Mucosa of gallbladder (tissue), 1 donor: ENCODE measurements at places on chromosomes 16 and 17.

DNA sequence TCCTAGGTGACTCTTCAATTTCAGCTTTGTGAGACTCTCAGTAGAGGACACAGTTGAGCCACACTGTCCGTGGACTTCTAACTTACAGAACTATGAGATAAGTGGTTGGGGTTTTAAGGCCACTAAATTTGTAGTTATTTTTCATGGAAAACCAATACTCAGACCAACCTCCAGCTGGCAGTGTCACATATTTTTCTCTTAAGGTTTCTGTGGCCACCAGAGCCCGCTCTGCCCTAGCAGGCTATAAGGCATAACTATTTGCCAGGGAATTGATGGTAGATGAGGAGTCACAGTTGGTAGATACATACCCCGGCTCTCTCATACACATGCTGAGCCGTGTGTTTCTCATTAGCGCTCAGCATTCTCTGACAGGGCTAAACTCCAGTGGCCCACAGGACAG lies 336.8 kb upstream of the MON1B start:
- no peak for DNase-seq

DNA sequence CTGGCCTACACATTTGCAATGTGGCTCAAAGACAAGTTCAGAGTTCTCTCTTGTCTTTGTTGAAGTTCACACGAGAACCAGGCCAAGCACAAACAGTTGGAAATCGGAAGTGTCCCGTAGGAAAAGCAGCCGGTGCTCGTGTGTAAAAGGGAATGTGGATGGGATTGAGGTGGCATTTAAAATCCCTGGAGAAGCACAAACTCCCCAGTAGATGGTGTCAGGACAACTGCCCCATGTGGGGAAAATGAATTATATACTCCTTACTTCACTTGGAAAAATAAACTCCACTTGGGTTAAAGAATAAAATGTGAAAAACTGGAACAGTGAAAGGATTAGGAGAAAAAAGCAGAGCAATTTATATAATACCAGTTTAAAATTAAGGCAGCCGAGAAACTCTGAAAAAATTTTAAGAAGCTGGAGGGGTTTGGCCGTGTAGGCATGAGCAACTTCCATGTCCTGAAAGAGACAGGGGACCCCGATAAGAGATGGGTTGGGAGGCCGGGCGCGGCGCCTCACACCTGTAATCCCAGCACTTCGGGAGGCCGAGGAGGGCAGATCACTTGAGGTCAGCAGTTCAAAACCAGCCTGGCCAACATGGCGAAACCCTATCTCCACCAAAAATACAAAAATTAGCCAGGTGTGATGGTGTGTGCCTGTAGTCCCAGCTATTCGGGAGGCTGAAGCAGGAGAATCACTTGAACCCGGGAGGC lies 28.1 kb downstream of the CBFA2T3 start:
- no peak for DNase-seq

- no peak for DNase-seq
Measured at GRCh38 chr16:2713523-2713922, 6.5 kb downstream of the PRSS27 start.

- no peak for DNase-seq
Measured at GRCh38 chr16:68719993-68720489, 17.1 kb upstream of the CDH1 start.

- peak; percentile 20 for DNase-seq
Measured at GRCh38 chr16:82761236-82761635, 134.5 kb downstream of the CDH13 start.

DNA sequence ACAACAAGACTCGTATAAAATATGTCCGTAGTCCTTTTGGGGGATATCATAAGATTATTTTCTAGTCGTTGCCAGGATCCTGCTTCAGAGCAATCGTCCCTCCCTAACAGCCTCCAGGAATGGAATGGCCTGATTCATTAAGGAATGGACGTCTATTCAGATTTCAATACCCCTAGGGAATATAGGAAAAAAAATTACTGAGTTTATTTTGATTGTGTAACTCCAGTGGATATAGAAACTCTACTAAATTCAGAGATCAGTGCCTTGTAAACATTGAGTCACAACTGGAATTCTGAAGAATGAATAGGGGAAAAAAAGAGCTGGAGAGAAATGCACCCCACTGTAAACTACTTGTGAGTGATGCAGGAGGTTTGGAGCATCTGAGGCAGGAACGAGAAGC lies 1171.5 kb upstream of the GOT2 start:
- no peak for DNase-seq

- no peak for DNase-seq
Measured at GRCh38 chr16:65816556-65816955, 549.9 kb upstream of the CDH5 start.

- DNase-seq, result no peak
Measured at GRCh38 chr17:5541610-5542202, 42.6 kb downstream of the NLRP1 start.

DNA sequence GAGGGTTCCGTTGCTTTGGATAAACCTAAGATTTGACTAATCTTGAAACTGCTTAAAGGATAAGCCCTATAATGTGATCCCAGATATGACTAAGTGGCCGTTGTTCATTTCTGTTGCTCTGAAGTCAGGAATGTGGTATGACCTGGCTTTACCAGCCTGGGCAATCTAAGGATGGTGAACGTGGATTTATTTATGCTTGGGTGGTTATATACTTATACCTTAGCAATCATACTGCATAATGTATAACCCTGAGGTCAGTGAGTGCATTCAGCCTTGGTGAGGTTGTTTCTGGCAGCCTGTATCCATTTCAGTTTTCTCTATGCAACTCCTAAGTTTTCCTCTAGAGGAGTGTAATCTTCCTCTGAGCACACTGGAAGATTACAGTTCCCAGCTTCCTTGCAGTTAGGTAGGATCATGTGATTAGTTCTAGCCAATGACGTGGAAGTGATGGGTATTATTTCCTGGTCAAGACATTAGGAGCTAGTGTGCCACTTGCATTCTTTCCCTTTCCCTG lies 41.9 kb downstream of the FTO start:
- DNase-seq, result no peak

DNA sequence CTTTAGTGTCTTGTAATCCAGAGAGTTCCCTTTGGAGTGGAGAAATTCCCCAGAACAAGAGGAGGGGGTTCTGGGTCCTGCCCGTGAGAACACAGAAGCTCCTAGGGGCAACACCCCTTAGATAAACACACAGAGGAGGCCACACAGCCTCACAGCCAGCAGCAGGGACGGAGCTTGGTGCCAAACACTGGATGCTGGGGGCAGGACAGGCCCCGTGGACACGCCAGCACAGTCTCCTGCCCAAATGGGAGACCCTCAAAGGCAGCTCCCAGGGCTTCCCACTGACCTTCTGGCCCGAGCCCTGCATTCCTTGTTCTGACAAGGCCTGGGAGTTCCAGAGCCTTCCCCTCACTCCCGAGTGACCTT lies 31.8 kb upstream of the JPH3 start:
- DNase-seq, result no peak

- DNase-seq, result no peak
Measured at GRCh38 chr17:4087911-4088693, 54.7 kb downstream of the ZZEF1 start.

DNA sequence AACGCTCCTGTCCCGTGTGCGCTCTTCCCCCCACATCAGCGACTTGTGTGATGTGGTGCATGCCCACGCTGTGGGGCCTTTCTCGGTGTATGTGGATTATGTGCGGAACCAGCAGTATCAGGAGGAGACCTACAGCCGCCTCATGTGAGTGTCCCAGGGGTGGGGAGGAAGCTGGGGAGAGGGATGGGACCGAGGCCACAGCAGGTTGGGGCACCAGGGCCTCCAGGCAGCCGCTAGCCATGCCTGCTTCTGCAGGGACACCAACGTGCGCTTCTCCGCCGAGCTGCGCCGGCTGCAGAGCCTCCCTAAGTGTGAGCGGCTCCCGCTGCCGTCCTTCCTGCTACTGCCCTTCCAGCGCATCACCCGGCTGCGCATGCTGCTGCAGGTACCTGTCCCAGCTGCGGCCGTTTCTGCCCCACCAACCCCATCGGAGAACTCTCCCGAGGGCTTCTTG lies 5.8 kb downstream of the ARHGEF15 start:
- DNase-seq, result no peak

DNA sequence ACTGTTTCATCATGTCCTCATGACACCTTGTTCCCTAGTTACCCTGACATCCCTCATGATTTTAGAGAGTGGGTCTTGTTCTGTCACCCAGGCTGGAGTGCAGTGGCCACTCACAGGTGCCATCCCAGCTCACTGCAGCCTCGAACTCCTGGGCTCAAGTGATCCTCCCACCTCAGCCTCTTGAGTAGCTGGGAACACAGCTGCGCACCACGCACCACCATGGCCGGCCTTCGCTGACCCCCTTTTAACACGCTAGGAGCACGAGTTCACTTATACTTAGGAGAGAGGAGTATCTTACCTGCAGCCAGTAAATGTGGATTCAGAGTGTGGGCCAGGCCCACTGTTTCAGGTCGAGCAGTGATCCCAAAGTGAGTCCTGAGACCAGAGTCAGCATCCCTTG lies 21.4 kb downstream of the NT5M start:
- no peak for DNase-seq
